Brain pericyte (primary cell): ENCODE measurements at places on chromosomes 4 and X.

GRCh38 chrX:19686876-19687275 lies 171.6 kb upstream of the MAP3K15 start:
- no peak for DNase-seq

DNA sequence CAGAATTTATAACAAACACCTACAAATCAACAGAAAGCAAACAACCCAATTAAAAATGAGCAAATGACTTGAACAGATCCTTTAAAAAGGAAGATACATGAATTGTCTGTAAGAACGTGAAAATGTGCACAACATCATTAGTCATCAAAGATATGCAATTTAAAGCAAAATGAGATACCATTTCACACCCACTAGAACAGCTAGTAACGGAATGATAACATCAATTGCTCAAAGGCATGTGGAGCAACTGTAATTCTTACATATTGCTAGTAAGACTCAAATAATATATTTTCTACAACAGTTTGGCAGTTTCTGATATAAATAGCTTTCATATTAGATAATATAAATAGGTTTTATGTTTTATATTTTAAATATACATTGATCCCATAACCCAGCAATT lies 82.5 kb downstream of the LCORL start:
- DNase-seq = no peak

GRCh38 chrX:103407776-103408175 lies 31.4 kb downstream of the BEX3 start:
- DNase-seq = no peak

DNA sequence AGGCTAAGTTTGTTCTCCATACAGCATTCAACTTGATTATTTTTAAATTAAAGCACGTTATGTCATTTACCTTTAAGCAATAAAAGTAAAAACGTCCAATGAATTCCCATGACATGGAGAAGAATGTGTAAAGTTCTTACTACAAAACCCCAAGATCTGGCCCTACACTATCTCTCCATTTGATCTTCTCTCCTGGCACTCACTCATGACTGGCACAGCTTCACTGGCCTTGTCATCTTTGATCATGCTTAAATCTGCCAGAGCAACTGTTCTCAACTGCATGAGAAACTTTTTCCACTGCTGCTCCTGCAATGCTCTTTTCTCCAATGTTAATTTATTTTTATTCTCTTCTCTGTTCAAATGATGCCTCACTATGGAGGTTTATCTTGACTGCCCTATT lies 1109.0 kb upstream of the IGFBP7 start:
- DNase-seq = no peak

GRCh38 chr4:102007959-102008425 lies 217.5 kb downstream of the BANK1 start:
- DNase-seq = no peak

GRCh38 chr4:89275587-89275986 lies 32.0 kb downstream of the GPRIN3 start:
- no peak for DNase-seq

GRCh38 chr4:148831945-148832344 lies 389.7 kb upstream of the NR3C2 start:
- DNase-seq = peak; percentile 31

DNA sequence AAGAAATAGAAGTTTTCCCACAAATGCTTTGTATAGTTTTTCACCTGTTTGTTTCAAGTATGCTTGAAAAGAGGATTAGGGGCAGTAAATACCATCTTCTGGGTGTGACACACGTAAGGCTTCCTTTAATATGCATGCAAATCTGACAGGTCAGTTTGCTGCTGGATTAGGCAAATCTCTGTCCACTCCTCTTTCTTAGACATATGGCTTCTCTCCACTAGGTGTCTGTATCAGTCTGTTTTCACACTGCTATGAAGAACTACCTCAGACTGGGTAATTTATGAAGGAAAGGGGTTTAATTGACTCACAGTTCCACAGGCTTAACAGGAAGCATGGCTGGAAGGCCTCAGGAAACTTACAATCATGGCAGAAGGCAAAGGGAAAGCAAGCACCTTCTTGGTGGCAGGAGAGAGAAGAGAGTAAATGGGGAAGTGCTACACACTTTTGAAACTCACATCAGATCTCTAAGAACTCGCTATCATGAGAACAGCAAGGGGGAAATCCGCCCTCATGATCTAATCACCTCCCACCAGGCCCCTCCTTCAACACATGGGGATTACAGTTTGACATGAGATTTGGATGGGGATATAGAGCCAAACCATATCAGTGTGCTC lies 66.9 kb downstream of the TAB3 start:
- DNase-seq = no peak

GRCh38 chr4:26127851-26128337 lies 192.9 kb upstream of the RBPJ start:
- no peak for DNase-seq

- DNase-seq = no peak
These were observed 167.3 kb upstream of the GATB start for GRCh38 chr4:151928112-151928511.

DNA sequence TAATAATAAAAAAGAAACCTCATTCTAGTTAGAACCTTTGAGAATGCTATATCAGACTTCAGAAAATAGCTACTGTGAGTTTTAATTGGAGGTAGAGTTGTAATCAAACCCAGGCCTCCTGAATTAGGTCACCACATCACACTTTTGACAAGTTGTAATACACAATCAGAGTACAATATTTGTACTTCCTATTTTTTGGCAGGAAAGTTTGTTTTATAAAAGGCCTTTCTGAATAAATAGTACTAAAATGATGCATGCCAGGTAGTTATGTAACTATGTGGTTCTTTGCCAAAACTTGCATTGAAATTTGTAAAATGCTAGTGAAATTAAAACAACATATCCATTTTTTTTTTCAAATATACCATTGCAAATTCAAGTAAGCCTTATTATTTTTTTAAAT lies 26.8 kb downstream of the ADH7 start:
- DNase-seq = no peak

DNA sequence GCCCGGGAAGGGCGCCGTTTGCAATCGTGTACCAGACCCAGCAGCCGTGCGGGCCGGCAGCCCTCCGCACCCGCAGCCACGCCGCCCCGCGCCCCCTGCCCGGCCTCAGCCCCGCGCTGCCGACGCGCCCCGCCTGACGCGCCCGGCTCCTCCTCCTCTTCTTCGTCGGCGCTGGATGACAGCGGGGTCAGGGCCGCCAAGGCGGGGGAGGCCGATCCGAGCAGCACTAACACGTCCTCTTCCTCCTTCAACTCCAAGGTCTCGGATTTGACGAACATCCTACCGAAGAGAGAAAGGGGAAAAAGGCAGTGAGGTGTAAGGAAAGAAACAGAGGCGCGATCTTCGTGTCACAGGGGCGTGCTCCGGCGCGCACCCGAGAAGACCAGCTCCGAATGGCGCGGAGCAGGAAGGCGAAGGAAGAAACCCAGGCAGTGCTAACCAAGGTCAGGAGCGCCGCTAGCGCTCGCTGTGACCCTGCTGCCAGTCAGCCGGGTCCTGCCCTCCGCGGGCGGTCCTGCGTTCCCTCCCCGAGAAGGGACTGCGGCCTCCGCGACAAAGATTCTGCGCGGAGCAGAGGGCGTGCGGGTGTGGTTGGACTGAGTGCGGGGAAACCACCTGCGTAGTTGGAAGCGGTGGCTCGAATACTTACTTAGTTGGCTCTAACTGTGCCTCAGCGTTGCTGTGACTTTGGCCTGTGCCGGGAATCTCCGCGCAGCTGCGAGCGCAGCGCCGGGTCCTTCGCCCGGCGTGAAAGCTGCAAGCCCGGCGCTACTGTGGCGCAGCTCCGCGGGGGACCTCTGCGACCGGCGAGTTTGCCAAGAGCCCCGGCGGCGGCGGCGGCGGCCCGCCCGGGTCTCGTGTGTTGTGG lies 548 bp downstream of the NEUROG2 start:
- DNase-seq = no peak

DNA sequence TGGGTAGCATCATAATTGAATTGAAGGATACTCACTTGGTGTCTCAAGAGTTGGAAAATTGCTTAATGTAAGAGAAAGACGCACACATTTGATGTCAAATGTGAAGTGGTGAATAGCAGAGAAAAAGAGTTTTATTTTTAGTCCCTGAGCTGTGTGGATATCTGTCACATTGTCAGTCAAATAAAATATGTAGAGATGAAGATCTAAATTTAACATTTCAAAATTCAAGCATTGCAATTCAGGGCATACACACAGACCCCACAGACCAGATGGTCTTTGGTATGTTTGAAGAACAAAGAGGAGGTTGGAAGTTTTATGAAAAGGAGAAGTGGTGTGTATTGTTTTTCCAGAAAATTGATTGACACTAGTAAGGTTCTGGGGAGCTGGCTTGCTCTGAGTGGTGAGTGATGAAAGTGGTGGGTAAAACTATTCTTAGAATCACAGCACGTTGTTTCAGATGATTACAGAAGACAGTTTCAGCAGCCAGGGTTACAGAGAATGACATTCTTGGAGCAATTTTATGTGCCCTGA lies 44.9 kb upstream of the BBS12 start:
- no peak for DNase-seq

GRCh38 chr4:172809319-172809718 lies 359.3 kb upstream of the GALNT7 start:
- DNase-seq = no peak

GRCh38 chr4:9835430-9835829 lies 54.0 kb downstream of the DRD5 start:
- DNase-seq = no peak

- DNase-seq = no peak
These were observed 13.6 kb upstream of the FREM3 start for GRCh38 chr4:143713955-143714625.

GRCh38 chr4:65623506-65623905 lies 46.8 kb downstream of the EPHA5 start:
- DNase-seq = no peak

DNA sequence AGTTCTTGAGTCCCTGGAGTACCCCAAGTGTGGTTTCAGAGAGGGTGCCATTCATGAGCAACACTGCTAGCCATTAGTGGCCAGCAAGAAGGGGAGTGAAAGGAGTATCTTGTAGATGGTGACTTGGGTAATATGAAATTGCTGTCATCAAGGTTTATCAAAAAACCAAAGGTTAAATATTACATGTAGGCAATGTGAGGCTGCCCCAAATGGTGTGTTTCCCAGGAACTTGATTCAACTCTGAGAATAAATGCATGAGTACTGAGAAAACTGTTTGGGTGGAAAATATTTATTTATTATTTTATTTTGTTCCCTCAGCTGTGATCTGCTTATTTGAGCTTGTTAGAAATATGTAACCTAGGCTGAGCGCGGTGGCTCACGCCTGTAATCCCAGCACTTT lies 55.7 kb downstream of the AFF1 start:
- DNase-seq = no peak

- no peak for DNase-seq
These were observed at the start of gene CXCR3 for GRCh38 chrX:71618303-71618721. CXCR3 (minus strand) TSS chrX:71618511; CDS start chrX:71618449, 62 bp downstream.

GRCh38 chr4:81607950-81608349 lies 136.2 kb upstream of the RASGEF1B start:
- DNase-seq = no peak

DNA sequence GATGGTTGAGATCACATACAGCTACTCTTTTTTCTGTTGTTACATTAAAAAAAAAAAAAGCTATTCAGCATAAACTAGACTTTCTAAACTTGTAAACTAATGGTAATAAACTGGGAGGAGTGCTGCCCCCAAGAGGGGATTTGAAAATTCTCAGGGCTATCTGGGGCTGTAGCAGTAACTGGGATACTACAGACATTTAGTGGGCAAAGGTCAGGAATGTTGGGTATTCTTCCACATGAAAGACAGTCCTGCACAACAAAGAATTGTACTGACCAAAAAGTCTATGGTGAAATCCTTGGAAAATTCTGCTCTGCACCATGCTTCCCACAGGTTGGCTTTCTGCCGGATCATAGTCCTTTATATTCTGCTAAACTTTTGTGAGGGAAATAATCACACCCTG lies 232.6 kb upstream of the BOD1L1 start:
- DNase-seq = no peak

GRCh38 chrX:41332005-41332404 lies 2.0 kb upstream of the DDX3X start:
- DNase-seq = no peak

- no peak for DNase-seq
These were observed 405.3 kb upstream of the FAT1 start for GRCh38 chr4:187128976-187129375.

- DNase-seq = no peak
These were observed 31.7 kb downstream of the SNCA start for GRCh38 chr4:89805297-89805696.

DNA sequence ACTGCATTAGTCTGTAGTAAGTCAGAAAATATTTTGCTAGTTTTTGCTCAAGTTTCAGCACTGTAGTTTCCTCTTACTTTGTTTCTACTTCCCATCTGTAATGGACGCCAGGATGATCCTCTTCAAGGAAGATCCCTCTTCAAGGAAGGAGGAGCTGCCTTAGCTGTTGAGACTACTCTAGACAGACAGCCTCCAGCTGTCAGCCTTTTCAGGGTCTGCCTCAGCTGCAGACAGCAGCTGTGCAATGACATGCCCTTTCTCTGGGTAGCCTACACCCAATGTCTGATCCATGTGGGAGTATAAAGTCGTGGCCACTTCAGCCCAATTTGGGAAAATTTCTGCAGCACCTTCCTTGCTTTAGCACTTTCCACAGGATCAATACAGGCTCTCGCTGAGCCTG lies 281.0 kb upstream of the MAOA start:
- DNase-seq = no peak

- DNase-seq = peak; percentile 37
These were observed 688.0 kb downstream of the PCDH7 start for GRCh38 chr4:31408121-31408520.

DNA sequence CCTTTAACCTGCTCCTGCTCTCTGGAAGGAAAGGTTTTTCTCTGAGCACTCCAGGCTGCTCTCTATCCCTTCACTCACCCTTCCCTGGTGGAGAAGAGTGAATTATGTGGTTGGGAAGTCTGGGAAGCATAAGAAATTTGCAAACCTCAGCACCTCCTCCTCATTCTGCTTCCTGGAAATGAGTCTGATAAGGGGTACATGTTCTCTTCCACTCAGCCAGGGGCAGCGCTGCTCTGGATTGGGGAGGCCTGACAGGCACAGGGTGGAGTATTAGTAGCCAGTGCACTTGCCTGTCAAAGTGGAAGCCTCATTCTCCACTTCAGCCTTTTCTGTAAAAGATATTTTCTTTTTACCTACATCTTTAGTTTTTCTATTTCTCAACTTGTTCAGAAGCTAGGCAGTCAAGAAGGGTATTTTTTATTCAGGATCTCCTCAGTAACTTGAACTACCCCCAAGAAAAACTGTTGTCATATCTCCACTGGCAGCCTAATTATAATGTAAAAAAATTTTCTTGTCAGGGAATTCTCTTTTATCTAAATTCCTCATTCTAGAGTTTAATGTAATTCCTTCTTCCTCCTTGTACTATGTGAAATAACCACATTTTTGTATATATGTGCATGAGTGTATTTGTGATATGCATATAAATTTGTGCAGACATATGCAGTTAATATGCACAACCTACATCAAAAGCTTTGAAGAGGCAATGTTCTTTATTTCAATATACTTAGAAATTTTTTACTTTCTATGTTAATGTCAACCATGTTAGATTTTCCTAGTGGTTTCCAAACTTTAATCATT lies 15.3 kb downstream of the ADAMTS3 start:
- no peak for DNase-seq

DNA sequence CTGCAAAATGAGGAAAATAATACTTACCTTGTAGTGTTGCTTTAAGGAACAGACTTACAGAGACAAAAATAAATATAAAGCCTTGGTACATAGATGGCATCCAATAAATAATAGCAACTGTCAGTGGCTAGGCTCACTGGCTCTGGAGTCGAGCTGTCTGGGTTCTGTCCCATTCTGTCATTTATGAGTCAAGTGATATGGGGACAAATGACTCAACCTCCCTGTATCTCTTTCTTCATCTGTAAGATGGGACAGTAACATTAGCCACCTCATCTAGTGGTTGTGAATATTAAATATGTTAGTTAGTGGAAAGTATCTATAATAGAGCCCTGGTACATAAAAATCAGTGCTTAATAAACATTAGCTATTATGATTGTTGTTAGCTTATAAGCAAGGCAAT lies 16.7 kb upstream of the GATB start:
- DNase-seq = no peak
